ENCODE measurements at places on chromosomes 2 and 18.

- no peak for DNase-seq
Measured at GRCh38 chr2:70670626-70671025, 97.4 kb downstream of the ADD2 start.

DNA sequence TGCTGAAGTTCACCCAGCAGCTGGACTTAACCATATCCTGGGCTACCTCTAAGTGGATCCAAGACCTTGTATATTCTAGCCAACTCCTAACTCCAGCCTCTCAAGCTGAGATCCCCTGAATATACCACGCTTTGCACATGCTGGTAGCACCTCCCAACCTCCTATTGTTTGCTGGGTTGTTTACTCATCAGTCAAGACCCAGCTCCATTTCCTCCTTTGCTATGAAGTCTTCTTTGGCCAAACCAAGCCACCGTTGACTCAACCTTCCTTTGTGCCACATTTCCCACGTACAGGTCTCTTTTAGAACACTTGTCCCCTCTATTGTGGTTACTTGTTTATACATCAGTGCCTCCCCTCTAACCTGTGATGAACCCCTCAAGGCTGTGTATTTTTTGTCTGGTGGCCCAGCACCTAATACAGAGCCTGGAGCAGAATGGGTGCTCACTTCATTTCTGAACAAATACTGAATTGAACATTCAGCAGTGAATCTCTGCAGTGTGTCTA is 267.8 kb upstream of the REV1 start:
- no peak for DNase-seq

DNA sequence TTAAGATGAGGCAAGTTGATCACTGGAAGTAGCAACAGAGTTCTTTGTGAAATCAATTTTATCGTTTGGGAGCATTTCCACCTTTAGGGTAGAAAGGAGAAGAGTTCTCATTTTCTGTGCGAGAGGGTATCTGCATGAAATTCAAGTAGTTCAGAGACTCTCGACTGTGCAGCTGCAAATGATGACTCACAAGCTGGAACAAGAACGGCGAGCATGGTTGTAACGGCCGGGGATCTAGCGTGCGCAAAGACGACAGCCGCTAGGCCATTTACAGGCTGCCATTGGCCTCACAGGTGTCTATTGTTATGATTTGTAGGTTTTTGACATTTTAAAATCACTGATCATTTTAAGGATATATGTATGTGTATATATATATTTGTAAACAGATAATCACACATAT is 5.2 kb downstream of the KLHL29 start:
- no peak for DNase-seq

DNA sequence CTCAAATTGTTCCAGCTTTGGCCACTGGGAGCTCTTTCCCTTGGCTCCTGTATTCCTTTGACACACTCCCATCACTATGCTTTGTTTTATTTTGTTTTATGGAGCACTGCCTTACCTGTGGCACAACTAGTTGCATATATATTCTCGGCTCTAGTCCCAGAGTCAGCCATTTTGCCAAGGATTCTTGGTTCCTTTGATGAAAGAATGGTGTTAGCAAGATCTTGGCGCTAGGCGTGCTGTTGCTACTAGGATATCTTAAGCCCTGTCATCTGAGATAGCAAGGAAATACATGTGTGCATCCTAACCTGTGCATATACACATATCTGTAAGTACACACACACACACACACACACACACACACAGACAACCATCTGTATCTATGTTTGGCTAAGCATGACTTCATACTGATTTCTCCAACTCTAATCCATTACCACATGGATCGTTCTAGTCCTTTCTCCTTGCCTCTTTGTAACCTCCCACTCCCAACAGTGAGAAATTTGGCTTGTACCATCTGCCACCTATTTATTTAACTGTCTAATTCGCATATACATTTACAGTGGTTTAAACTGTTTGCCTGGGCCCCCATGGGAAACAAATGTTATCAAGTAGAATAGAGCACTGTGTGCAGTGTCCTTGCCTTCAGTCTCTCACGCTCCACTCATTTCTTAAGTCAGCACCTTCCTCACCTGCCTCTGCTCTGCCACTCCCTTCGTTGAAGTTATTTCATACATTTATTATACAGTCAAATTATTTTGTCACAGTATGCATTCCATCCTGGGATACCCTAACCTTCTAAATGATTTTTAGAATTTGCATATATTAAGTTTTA is 137.5 kb upstream of the MAP3K20 start:
- DNase-seq, result no peak

- no peak for DNase-seq
Measured at GRCh38 chr2:162074632-162074895, 549 bp upstream of the DPP4 start.

GRCh38 chr18:6145645-6146306 is 250.5 kb upstream of the TMEM200C start:
- no peak for DNase-seq

- no peak for DNase-seq
Measured at GRCh38 chr2:58614219-58614618, 373.1 kb upstream of the FANCL start.

GRCh38 chr2:42962508-42962953 is 170.1 kb upstream of the HAAO start:
- no peak for DNase-seq

- DNase-seq, result peak; percentile 41
Measured at GRCh38 chr18:21179590-21180220, 62.3 kb upstream of the GREB1L start.
